MV-4-11 (cell line): ENCODE measurements at places on chromosomes 2 and 18.

GRCh38 chr2:212028798-212029394 is 509.7 kb downstream of the ERBB4 start:
- no peak for DNase-seq

DNA sequence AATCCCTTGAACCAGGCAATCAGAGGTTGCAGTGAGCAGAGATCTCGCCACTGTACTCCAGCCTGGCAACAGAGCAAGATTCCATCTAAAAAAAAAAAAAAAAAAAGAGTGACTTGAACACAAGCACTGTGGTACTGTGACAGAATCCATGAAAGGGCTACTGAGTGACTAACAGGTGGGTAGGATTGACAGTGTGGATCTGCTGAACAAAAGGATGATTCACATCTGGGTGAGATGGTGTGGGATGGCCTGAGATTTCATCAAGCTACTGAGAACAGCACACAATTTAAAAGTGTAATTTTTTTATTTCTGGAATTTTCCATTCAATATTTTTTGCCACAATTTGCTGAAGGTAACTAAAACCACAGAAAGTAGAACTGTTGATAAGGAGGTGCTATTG is 13.3 kb upstream of the SP3 start:
- DNase-seq: no peak

DNA sequence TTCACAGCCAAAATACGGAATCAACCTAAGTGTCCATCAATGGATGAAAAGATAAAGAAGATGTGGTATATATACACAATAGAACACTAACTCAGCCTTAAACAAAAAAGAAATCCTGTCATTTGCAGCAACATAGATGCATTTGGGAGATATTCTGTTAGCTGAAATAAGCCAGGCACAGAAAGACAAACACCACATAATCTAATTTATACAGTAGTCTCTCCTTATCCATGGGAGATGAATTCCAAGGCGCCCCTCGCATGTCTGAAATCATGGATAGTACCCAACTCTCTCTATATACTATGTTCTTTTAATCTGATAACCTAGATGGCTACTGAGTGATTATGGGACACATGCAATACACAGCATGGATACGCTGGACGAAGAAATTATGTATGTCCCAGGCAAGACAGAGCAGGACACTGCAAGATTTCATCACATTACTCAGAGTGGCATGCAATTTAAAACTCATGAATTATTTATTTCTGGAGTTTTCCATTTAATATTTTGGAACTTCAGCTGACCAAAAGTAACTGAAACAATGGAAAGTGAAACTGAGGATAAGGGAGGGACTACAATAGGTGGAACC is 39.5 kb downstream of the ORC4 start:
- no peak for DNase-seq

DNA sequence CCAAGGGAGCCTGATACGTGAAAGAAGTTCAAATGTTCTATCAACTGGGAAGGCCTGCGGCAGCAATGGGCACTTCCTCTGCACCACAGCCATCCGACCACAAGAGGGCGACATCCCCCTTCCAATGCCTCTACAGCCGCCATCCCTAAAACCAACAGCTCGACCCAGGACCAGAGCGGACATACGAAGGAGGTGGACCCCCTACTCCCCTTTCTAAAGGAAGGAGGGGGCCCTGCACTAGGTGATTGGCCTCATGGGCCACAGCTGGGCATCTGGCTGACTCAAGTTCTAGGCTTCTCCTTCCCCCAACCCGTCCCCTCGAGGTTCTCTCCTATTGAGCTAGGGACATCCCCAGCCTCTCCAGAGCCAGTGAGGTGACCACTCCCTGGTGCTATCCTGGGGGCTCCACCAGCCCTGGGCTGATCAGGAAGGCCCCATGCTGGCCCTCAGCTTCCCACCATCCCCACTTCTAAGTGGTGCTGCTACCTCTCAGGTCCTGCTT is 217.2 kb downstream of the TNS1 start:
- peak; percentile 60 for DNase-seq

DNA sequence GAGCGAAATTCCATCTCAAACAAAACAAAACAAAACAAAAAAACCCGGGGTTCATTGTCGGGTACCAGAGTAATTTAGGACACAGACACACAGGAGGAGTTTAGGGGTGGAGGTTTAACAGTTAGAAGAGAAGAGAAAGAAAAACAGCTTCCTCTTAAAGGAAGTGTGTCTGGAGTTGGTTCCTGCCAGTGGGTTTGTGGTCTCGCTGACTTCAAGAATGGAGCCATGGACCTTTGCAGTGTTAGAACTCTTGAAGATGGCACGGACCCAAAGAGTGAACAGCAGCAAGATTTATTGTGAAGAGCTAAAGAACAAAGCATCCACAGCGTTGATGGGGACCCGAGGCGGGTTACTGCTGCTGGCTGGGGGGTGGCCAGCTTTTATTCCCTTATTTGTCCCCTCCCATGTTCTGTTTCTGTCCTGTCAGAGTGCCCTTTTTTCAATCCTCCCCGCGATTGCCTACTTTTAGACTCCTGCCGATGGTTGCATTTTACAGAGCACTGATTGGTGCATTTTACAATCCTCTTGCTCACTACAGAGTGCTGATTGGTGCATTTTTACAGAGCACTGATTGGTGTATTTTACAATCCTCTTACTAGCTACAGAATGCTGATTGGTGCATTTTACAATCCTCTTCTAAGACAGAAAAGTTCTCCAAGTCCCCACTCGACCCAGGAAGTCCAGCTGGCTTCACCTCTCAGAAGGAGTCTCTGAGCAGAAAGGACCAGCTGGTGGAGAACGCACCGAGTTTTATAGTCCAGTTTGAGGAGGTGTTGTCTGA is 28.7 kb upstream of the ATP8B1 start:
- DNase-seq: peak; percentile 76

DNA sequence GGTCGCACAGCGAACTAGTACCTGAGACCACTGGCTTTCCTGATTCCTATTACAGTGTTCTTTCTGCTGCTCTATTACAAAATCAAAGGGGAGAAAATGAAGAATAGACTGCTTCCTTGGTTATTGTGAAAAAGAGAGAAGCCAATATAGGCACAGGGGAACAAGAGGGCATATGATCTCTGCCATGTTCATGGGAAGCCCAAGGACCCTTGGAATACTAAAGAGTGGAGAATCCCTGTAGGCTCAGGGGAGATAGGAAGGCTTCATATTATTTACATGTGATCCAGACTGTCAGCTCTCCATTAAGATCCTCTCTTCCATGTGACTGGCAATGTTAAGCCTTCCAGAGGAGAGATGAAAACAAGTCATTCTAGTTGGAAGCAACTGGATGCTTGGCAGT is 135.7 kb upstream of the MYCN start:
- DNase-seq: no peak

- DNase-seq: peak; percentile 7
Measured at GRCh38 chr18:62632788-62633455, 82.4 kb upstream of the PHLPP1 start.

GRCh38 chr2:43192744-43193651 is 33.4 kb downstream of the ZFP36L2 start:
- no peak for DNase-seq

DNA sequence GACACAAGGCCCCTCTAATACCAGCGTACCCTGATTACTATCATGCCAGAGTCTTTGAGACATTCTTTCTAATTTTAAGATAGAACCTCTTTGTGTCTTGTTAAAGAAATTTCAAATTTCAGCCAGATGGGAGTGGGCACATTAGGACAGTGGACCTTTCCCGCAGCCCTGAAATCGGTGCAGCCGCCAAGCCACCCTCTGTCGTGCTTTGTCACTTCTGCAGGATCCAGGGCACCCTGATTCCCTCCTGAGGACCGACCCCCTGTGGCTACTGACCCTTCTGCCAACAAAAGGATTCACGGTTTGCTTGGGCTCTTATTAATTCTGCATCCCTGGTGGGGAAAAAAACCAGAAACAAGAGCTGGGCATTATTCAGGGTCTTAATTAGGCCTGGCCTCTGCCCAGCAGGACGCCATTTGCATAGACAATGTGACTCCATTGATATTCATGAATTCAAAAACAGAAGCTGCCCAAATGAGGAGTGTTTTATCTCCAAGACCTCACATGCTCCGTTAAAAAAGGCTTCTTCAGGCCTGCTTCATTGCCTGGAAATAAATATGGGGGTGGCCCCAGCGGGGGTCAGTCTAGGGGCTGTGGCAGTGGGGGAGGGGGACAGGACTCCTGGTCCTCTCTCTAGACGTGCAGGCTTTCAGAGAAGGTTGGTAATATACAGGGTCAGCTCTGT is 116.9 kb downstream of the ALPK2 start:
- DNase-seq: no peak

GRCh38 chr2:237345411-237345810 is 68.6 kb downstream of the COL6A3 start:
- no peak for DNase-seq

DNA sequence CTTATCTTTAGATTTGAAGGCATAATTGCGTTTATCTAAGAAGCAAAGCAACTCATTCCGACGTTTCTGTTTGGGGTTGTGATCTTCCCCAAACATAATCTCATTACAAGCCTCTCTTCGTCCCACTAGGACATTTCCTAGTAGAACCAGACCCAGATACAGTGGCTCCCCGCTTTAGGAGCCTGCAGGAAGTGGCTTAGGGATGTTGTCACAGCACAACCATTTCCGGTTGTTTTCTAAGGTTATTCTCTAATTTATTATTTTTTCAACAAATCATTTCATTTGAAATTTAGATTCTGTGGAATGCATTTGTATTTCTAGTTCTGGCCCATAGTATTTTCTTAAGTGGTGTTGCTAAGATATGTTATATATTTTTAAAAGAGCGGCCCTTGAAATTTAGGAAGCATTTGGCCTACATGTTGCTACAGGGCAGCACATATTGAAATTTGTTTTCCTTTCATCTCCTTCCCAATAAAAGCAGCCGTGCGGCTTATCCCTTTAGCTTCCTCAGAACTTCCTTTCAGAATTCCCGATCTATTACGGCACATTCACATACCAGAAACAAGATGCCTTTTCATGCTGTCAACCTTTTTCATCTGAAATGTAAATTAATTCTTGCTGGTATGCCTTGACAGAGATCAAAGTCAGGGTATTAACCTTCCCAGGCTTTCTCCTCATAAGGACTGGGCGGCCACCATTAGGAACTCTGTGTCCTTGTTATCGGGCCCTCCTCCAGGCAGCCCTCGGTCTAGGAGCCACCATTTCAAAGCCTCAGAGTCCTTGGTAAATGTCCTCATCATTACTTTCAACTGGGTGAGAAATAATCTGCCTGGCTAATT is 210.9 kb upstream of the SP5 start:
- DNase-seq: no peak

GRCh38 chr2:24024996-24025663 is 15.2 kb downstream of the MFSD2B start:
- DNase-seq: no peak

DNA sequence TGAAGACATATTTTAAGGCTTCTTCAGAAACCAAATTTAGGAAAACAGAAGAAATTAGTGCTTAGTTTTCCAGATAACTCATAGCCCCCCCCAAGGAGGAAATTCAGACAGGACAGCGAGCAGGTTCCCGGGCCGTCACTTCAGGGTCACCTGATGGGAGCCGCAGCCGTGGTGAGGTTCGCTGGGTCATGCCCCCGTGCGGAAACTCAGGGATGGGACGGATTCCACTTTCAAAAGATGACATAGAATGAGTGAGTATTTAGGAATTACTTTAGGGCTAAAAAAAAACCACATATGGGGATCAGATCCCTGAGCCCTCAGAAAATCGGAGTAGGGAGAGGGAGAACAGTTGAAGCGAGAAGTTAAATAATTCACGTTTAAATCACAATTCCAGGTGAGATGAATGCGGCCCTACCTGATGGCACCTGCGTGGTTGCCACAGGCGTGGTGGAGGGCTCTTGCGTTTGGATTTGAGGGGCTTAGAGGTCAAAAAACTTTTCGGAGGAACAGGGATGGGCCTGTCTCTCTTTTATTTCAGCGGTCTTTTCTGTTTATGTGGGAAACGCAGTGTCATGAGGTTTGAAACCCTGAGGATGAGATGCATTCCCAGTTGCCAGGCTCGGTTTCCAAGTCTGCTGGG is 114.4 kb downstream of the NFATC1 start:
- DNase-seq: no peak

GRCh38 chr2:3617198-3617890 is 22.4 kb downstream of the COLEC11 start:
- DNase-seq: no peak

GRCh38 chr2:77142141-77142540 is 380.0 kb downstream of the LRRTM4 start:
- DNase-seq: no peak

GRCh38 chr2:238290091-238290509 is 1.7 kb upstream of the PER2 start:
- DNase-seq: no peak

DNA sequence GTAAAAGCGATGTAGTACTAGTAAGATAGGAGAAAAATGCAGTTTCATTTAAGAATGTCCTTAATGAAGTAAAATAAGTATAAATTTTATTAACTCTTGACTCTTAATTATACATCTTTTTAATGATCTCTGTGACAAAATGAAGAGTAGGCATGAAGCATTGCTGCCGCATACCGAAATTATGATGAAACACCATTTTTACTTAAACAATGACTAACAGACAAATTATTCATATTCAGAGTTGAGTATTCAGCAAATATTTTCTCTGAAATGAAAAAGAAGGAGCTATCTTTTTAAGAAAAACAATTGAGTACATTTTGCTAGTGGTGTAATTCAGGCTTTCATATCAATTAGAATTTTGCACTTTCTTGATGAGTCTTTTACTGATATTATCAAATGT is 150.6 kb upstream of the DOCK10 start:
- no peak for DNase-seq

DNA sequence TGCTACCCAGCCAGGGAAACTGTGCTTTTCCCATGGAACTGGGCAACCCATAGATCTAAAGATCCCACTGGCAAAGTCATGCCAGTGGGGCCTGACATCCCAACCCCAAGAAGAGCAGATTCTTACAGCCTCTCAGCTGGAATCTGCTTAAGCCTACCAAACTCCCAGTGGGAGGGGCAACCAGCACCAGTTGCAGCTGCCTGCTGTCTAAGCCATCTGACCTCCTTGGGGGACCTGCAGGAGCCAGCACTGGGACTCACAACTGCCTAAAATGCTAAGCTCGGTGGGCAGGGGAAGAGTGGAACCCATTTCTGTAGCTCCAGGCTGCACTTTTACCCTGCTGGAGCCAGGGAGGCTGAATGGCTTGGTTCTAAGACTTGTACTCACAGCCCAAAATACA is 770.7 kb upstream of the SLC8A1 start:
- no peak for DNase-seq

- DNase-seq: peak; percentile 87
Measured at GRCh38 chr2:160367887-160368286, 125.7 kb downstream of the RBMS1 start.

DNA sequence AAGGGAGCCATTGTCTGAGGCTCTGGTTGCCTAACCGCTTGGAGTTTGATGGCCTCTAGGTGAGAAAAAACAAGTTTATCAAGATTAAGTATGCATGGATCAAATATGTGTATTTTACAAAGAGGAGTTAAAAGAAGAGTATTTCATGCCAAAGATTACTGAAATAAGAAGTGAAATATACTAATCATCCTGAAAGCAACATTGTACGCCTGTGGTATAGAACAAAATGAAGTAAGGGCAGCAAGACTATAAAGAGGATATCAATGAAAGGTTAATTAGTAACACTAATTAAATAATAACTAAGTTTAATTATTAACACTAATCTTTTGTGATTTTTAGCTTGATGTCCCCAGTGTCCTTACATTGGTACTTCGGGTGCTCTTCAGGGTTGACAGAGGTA is 276.7 kb downstream of the CALCRL start:
- DNase-seq: no peak
